Tibial artery (tissue), 4 donors: ENCODE measurements at places on chromosomes 13 and 19.

GRCh38 chr13:76937281-76937820 is 11.0 kb upstream of the ACOD1 start:
- no peaks in the 10 kb centered on the region for H3K36me3 ChIP-seq
- H3K27ac ChIP-seq: no peak overlapping the region
- DNase-seq: peak; percentile 28
- no peak overlapping the region for H3K4me3 ChIP-seq
- no peaks in the 10 kb centered on the region for H3K27me3 ChIP-seq
- H3K4me1 ChIP-seq: no peaks in the 10 kb centered on the region

DNA sequence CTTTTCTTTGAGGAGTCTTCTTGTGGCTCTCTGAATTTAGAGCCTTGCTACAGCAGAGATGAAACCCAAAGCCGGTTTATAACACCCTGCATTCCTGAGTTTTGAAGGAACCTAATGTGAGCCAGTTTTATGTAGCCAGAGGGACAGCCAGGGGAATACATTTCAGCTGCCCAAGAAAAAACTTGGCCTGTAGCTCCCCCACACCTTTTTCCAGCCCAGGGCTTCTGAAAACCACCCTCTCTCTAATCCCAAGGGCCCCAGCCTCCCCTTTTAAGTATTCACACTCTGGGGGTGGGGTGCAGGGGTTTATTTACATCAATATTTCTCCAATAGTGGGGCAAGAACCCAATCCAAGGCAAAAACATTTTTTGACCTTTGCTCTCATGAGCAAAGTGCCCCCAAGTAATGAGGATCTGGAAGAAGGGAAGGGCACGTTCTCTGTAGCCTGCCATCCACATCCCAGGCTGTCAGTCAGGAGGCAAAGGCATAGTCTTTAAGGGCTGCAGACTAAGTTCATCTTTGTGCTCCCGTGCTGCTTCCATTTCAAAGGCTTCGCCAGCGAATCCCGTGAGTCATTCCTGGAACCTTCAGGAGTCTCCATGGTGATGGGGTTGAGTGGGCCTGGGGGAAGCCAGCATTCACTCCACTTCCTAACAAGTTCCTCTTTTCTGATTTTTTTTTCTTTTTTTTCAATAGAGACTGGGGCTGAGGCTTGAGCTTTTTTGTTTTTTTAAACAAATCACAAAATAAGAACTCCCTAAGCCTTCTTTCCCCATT is 33.2 kb upstream of the MEDAG start:
- no peaks in the 10 kb centered on the region for H3K36me3 ChIP-seq
- no peaks in the 10 kb centered on the region for H3K27me3 ChIP-seq
- DNase-seq: peak; percentile 88
- no peak overlapping the region for H3K4me3 ChIP-seq
- H3K4me1 ChIP-seq: no peaks in the 10 kb centered on the region

DNA sequence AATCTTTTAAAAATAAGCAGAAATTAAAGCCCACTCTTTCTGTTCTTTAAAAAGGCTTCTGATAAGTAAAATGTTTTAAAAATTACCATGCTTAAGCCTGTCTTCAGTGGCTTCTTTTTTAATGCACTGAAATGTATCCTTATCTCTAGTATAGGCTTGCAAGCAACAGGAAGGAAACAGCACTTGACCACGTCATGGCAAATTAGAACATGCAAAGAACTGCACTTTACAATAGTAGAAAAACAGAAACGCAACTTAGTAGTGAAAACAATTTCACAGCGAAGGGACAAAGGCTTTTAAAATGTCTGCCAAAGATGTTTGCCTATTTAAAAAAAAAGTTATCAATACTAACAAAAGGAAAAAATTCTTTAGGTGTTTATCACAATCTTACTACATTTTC is 36.3 kb downstream of the ELF1 start:
- peak; percentile 54 for DNase-seq
- H3K4me1 ChIP-seq: peaks cover 28% of the 10 kb centered on the region
- no peaks in the 10 kb centered on the region for H3K27me3 ChIP-seq
- H3K36me3 ChIP-seq: no peaks in the 10 kb centered on the region
- H3K4me3 ChIP-seq: peak overlapping the region; percentile 21

GRCh38 chr19:1650650-1651567 is 1.5 kb downstream of the TCF3 start:
- peaks cover 56% of the 10 kb centered on the region for H3K4me1 ChIP-seq
- H3K4me3 ChIP-seq: peak overlapping the region; percentile 96
- H3K36me3 ChIP-seq: peaks cover 27% of the 10 kb centered on the region
- DNase-seq: no peak
- peak overlapping the region; percentile 76 for H3K27ac ChIP-seq
- no peaks in the 10 kb centered on the region for H3K27me3 ChIP-seq

- no peak overlapping the region for H3K27ac ChIP-seq
- H3K4me1 ChIP-seq: peaks cover 48% of the 10 kb centered on the region
- no peaks in the 10 kb centered on the region for H3K36me3 ChIP-seq
- no peak for DNase-seq
- H3K27me3 ChIP-seq: no peaks in the 10 kb centered on the region
Observed at GRCh38 chr13:46598140-46598819, 45.3 kb downstream of the LRCH1 start.

GRCh38 chr13:103403148-103403740 is 337.0 kb upstream of the SLC10A2 start:
- no peaks in the 10 kb centered on the region for H3K27me3 ChIP-seq
- DNase-seq: no peak
- H3K4me3 ChIP-seq: no peak overlapping the region

- no peak overlapping the region for H3K27ac ChIP-seq
- H3K36me3 ChIP-seq: no peaks in the 10 kb centered on the region
- H3K27me3 ChIP-seq: peaks cover 28% of the 10 kb centered on the region
- H3K4me3 ChIP-seq: no peak overlapping the region
- DNase-seq: no peak
Observed at GRCh38 chr19:50450369-50451222, 17.9 kb downstream of the MYBPC2 start.

DNA sequence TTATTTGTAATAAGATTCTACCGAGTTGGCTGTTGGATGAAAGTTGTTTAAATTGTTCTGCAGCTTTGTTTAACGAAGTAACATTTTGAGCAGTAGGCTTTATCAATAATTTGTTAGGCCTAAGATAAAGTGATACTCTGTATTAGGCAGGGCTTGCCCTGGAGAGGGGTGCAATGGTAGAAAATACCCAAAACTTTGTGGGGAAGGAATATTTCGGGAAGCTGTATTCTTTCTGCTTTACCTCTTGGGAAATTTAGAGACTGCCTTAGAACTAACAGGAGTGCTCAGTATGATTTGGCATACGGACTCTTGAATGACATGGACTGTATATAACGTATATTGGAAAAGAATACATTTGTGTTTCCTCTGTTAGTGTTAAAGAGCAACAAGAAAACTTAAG is 2.5 kb downstream of the PDS5B start:
- no peak for DNase-seq
- no peaks in the 10 kb centered on the region for H3K36me3 ChIP-seq
- peak overlapping the region; percentile 89 for H3K27ac ChIP-seq
- H3K4me1 ChIP-seq: peaks cover 11% of the 10 kb centered on the region

GRCh38 chr13:101307181-101307701 is 109.1 kb downstream of the NALCN start:
- no peak overlapping the region for H3K4me3 ChIP-seq
- peak overlapping the region; percentile 46 for H3K27ac ChIP-seq
- peaks cover 61% of the 10 kb centered on the region for H3K4me1 ChIP-seq
- no peaks in the 10 kb centered on the region for H3K36me3 ChIP-seq

- no peak for DNase-seq
- H3K36me3 ChIP-seq: no peaks in the 10 kb centered on the region
- H3K27ac ChIP-seq: no peak overlapping the region
- peaks cover 87% of the 10 kb centered on the region for H3K27me3 ChIP-seq
Observed at GRCh38 chr19:591099-591958, 1.6 kb downstream of the HCN2 start.

GRCh38 chr13:21522847-21523246 is 63.7 kb upstream of the ZDHHC20 start:
- no peaks in the 10 kb centered on the region for H3K27me3 ChIP-seq
- H3K27ac ChIP-seq: no peak overlapping the region
- DNase-seq: no peak
- H3K4me1 ChIP-seq: no peaks in the 10 kb centered on the region
- peaks cover 11% of the 10 kb centered on the region for H3K36me3 ChIP-seq
